Stimulated activated CD4-positive, alpha-beta T cell treated with anti-CD3 and anti-CD28 coated beads, Interleukin-1b, Interleukin-23, amount 100 ng/mL, for 1 hour (primary cell): ENCODE measurements at places on chromosomes 7 and 10.

GRCh38 chr10:46557319-46558121, 1.1 kb upstream of the GPRIN2 start:
- no peak for DNase-seq

DNA sequence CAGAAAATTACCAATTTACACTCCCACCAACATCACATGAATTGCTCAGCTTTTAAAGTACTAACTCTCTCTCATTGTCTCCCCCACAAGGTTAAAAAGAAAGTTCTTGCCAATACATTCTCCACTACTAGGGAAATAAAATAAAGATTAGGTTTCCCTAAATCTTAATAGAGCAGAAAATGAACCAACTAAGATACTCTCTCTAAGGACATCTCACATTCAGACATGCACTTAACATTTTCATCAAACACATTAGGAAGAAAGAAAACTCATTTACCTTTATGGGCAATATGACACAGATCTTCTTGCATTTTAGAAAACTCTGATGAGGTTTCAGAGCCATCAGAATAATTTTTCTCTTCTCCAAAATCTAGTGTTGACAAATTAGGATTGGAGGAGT, 104.1 kb upstream of the GSDME start:
- DNase-seq: no peak

GRCh38 chr10:130230611-130231010, 94.4 kb downstream of the GLRX3 start:
- DNase-seq: no peak

GRCh38 chr7:42244828-42245227, 7.8 kb upstream of the GLI3 start:
- no peak for DNase-seq

GRCh38 chr10:129390147-129390546, 76.9 kb upstream of the MGMT start:
- no peak for DNase-seq

- no peak for DNase-seq
These were observed 137.5 kb downstream of the ZNF365 start for GRCh38 chr10:62511656-62512055.

DNA sequence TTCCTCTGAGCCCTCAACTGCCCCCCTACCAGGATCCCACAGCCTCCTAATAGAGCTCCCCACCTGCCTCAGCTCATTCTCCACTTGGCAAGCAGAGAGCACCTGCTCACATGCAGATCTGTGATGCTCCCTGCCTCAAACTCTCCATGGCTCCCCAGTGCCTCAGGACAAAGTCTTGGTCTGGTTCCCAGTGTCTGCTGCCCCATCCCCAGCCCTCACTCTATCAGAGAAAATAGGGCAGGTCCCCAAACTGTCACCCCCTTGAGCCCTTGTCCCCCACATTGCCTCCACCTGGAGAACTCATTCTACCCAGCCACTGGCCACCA, 20.8 kb upstream of the ELN start:
- no peak for DNase-seq

GRCh38 chr10:75414527-75414926, 13.0 kb upstream of the ZNF503 start:
- DNase-seq: no peak

- no peak for DNase-seq
These were observed 18.1 kb downstream of the ANKRD16 start for GRCh38 chr10:5871596-5871995.

DNA sequence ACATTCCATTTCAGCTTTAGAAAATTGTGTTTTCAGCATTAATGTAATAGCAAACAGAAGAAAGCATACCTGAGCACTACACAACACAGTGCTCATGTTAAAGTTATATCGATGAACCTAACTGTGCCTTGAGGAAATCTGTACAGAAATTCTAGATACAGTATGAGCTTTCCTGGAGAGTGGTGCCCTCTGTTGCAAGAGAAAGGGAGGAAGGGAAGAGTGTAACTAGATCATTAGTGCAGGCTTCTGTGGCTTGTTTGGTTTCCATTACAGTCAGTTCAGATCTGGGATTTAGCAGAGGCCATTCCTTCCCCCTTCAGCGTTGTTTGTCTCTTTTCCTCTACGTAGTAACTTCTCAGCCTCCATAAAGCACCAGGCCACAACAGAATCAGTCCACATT, 139.7 kb downstream of the HTR7 start:
- no peak for DNase-seq

GRCh38 chr7:129351320-129351719, 82.9 kb upstream of the STRIP2 start:
- DNase-seq: no peak

DNA sequence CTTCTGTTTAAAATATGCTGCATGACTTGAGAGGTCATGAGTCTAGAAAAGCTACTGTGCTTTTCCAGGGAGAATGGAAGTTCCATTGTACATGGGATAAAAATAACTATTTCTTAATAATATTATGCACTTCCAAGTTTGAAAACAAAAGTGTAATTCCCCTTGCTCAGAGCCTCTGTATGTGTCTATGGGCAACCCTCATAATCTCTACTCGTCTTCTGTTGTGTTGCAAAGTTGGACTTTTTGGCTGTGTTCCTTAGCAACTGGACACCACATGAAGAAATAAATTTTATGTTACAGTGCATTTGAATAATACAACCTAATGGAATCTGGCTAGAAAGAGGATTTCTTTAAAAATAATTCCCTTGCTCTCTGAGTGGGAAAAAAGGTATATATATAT, 242.6 kb downstream of the TWIST1 start:
- DNase-seq: no peak

- no peak for DNase-seq
These were observed 327.1 kb downstream of the GFRA1 start for GRCh38 chr10:115945701-115946445.

GRCh38 chr10:5466451-5467206, 32.7 kb downstream of the CALML5 start:
- DNase-seq: no peak

- no peak for DNase-seq
These were observed 6.5 kb downstream of the INHBA start for GRCh38 chr7:41696323-41696916.

GRCh38 chr7:20165146-20165510, 52.1 kb downstream of the MACC1 start:
- DNase-seq: no peak

- no peak for DNase-seq
These were observed 40.0 kb downstream of the PARD3 start for GRCh38 chr10:34775044-34775637.

GRCh38 chr7:85413718-85414117, 226.9 kb upstream of the SEMA3D start:
- no peak for DNase-seq

DNA sequence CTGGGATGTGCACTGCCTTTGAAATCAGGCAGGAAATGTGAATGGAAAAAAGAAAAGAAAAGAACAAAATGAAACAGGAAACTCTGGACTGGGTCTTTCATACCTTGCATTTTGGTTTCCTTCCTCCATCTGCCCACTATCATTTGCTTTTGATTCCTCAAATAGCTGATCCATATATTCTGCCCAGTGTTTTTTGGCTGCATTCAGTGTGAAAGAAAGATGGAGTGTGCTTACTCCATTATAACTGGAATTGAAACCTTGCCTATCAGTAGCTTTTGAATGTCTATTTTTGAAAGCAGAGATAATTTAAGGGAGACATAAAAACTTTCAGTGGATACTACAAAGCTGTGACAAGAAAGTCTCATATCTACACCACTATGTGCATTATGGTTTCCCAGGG, 64.1 kb upstream of the ASAH2 start:
- no peak for DNase-seq

DNA sequence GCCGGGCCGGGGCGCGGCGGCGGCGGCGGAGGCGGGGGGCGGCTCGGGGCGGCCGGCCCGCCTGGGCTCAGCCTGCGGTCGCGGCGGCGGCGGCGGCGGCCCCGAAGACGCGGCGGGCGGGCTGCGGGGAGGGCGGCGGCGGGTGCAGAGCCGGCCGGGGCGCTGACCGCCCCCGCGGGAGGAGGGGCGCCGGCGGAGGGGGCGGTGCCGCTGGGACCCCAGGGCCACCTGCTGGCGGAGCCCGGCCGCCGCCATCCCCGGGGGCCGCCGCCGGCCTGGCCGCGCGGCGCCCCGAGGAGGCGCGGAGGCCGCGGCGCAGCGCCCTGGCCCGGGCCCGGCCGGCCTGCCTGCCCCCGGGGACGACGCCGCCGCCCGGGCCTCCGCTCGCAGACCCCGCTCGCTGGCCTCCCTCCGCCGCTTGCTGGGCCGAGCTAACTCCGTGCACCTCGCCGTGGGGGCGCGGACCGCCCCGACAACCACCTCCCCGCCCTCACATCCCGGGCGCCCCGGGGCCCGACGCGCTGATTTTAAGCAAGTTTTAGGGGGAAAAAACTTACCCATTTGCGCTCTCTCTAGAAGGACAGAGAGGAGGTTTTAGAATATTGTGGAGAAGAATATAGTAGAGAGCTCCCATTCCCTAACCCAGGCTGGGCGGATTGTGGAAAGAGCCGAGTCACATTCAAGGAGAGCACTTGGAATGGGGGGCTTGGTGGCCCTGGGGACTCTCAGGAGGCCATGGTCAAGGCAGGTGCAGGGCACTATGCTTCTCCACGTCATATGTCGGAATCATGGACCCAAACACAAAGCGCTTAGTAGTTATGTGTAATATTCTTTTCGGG, at the start of gene BEND7:
BEND7 (minus strand) TSS at position 140 of the 839 bp plus-strand sequence. CDS start 481 bp downstream, outside the sequence.
- no peak for DNase-seq

GRCh38 chr10:44471410-44471809, 86.5 kb upstream of the CXCL12 start:
- DNase-seq: no peak

DNA sequence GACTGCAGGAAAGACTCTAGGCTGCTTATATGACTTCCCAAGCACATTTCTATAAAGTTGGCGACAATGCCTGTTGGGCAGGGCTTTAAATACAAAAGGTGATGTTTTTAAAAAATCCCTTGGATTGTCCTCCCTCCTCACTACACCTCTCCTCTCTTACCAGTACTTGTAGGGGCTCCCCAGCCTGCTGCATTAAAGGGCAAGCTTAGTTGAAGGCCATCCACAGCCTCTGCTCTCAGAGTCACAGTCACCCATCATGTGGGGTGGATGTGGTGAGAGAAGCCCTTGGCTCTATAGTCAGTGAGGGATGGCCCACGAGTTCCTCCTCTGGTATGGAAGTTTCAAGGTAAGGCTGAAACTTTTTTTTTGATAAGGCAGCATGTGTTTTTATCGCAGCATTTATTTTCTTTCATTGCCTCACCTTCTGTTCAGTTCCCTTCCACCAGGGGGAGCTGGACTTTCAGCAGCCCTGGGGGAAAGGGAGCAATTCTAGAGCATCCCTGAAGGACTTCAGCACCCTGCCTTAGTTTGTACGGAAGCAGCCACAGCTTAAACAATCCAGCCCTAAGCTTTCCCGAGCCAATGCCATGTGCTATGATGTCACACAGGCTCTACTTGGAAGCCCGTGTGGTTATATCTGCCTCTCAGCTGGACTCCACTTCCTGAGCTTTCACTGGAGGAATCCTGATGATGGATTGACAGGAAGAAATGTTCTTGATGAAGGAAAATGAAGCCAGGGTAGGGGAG, 131.9 kb downstream of the CALCR start:
- DNase-seq: no peak

GRCh38 chr7:93799750-93800357, 90.7 kb downstream of the TFPI2 start:
- no peak for DNase-seq

GRCh38 chr10:43078175-43078985, 1.5 kb downstream of the RET start:
- no peak for DNase-seq

DNA sequence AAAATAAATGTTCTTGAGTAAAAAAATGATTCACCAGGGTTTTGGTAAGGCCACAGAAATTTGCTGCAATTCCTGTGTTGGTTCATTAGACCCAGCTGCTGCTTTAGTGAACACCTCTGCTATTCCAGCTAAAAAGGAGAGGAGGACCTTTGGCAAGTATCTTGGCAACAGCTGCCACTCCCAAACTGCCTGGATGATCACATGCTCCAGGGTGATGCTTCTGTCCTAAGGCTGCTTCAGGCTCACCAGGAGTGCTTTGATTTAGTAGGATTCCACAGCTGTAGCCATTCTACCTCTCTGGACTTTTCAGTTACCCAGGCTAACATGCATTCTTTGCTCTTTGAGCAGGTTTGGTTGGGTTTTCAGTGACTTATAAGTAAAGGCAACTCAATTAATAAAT, 82.6 kb upstream of the NPVF start:
- DNase-seq: no peak

DNA sequence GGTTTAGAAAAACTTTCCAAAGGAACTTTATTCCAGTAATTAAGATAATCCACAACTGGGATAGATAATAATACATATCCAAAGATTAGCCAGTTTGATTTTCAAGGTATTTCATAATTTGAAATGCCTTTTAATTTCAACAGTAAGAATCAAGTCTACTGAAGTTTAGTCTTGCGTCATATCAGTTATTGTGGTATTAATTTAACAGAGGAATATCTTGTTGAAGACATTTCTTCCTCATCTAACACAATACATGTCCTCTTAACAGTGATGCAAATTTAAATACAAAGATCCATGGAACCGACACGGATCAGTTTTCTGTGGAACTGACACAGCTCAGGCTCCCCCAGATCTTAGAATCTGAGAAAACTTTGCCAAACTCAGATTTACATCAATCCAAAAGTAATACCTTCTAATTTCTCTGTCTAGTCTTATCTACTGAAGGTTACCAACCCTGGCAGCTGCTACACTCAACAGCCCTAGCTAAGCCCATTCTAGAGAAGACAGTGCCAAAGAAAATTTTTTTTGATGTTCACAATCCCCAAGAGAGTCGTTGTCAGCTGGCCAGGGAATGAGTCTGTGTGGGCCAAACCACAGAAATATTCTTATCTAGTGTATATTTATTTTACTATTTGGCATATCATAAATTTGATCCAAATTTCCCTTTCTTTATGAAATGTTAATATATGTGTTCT, 365.2 kb upstream of the MEOX2 start:
- DNase-seq: no peak

- DNase-seq: no peak
These were observed 18.0 kb upstream of the HILPDA start for GRCh38 chr7:128437426-128438332.

DNA sequence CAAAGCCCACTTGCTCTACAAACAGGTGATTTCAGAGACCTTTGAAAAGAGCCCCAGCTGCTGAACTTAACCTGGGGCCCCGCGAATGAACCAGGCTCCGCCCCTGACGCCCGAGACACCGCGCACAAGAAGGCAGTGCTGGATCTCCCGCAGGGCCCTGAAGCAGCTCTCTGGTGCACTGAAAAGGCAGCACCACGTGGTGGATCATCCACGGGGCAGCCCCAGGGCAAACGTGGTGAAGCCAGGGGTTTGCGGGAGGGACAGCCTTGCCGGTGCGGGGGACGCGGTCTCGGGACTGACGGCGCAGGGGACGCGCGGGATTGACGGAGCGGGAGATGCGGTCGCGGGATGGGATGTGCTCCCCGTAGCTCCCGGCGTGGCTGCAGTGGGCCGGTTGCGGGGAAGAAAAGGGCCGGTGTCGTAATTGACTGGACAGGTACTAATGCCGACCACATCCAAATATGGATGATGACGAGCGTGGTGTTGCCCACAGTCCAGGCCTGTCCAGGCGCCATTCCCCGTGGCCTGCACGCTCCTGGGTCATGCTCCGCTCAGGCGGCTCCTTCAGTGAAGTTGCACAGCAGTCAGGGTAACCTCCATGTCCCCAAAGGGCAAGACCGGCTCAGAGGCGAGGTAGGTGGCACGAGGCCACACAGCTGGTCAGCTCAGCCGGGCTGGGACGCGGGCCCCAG, 421.1 kb downstream of the DNAJB6 start:
- no peak for DNase-seq
